M059J (cell line): ENCODE measurements at places on chromosomes 1 and 21. TPM values are rescaled to one million over a fixed set of nuclear protein-coding genes. Genes with fewer than 3 reads are reported as not detected.

- peak; percentile 56 for DNase-seq
These were observed 1.9 kb upstream of the ID3 start for GRCh38 chr1:23561076-23561812.

- no peak for DNase-seq
These were observed 8.0 kb downstream of the OSBPL9 start for GRCh38 chr1:51624855-51625254.

DNA sequence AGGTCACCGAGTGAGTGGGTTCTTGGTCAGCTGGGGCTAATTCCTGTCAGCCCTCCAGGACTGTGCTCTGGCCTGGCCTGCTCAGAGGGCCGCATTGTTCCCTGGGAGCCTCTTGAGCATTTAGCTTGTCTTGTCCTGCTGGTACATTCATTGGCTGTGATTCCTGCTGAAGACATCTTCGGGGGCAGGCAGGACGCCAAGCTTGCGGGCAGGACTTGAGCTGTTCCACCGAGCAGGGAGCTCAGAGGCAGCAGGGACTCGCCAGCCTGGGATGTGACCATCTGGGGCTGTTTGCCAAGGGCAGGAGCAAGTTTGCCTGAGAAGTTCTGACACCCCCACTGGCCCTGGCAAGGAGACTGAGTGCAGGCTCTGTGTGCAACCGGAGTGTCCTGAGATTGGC, 7.0 kb upstream of the SLC26A9 start:
- peak; percentile 94 for DNase-seq

DNA sequence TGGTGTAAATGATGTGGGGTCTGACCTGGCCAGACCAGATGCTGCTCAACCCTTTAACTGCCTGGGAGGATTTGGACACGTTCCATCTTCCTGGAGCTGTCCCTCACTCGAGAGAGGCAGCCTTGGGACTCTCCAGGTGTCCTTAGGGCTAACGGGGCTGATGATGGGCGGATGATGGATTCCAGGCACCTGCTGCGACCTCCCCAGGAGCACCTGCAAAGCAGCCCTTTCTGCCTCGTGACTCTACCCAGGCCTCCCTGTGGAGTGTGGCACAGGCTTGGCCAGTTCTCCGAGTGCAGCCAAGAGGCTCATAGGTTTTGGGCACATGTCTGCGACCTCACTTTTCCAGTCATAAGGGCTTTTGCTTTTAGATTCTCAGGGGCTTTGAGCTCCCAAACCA, 12.3 kb upstream of the TRIM17 start:
- DNase-seq: no peak

GRCh38 chr1:100536031-100536430, 1.9 kb upstream of the GPR88 start:
- no peak for DNase-seq

DNA sequence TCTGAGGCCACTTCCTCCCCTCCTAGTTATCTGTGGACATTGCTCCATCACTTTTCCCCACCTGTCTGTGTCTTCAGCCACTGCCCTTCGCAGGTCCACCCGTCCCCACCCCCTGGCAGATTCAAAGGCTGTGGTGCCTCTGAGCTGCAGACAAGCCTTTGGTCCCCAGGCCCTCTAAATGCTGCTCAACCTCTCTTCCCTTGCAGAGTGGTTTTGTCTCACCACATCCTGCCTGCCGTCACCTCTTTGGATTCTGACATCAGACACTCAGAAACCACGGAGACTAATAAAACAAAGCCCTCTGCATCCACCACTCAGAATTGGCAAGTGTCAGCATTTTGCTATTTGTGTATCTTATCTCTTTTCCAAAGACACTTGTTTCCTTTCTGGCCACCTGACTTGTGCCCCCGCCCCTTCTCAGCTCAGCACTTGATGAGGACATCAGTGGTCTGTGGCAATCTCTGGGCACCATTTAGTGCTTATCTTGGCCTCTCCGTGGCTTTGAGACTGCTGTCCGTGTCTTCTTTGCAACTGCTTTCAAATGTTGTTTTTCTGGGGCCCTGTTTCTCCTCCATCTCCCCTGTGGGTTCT, 7.7 kb downstream of the CNIH3 start:
- peak; percentile 100 for DNase-seq

DNA sequence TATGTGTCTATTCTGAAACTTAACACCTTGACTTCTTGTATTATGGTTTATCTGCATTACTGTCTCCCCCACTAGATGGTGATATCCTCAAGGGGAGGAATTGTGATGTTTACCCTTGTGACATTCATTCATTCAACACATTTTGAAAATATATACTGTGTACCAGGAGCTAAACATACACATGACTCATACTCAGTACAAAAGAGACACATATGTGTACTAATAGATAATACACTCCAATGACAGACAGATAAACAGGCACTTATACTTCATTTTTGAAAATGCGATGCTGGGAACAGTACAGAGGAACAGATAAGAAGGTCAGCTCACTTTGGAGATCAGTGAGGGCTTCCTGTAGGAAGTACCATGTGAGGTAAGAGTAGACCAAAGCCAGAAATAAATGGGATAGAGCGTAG, 8.9 kb upstream of the RAB3GAP2 start:
- peak; percentile 12 for DNase-seq

GRCh38 chr1:117812869-117813511, 116.4 kb downstream of the GDAP2 start:
- peak; percentile 51 for DNase-seq

GRCh38 chr1:156366378-156367166, 2.4 kb upstream of the RHBG start:
- DNase-seq: no peak

The MROH7 gene
- not detected in 2 replicates for total RNA-seq

The TTLL10 gene
- total RNA-seq: not detected in 2 replicates

The LPAR3 gene
- 2.6 and 3.6 TPM in 2 replicates for total RNA-seq

The PTGER3 gene
- total RNA-seq: 8.2 and 8.4 TPM in 2 replicates

The DIPK1A gene
- total RNA-seq: 12.7 and 21.5 TPM in 2 replicates

The CD1E gene
- total RNA-seq: not detected in 2 replicates

The TMEM167B gene
- 38.5 and 44.8 TPM in 2 replicates for total RNA-seq

The RXFP4 gene
- total RNA-seq: not detected in 2 replicates
